ENCODE measurements at places on chromosomes 3 and 15. TPM values are rescaled to one million over a fixed set of nuclear protein-coding genes. Genes with fewer than 3 reads are reported as not detected.
A peak's percentile ranks its signal among the peaks of the same experiment; 100 is the strongest.

GRCh38 chr15:48928877-48929538 is 34.7 kb downstream of the SHC4 start:
- DNase-seq: no peak

- no peak for DNase-seq
Observed at GRCh38 chr15:38516626-38517025, 48.0 kb downstream of the RASGRP1 start.

CCR3 gene
- total RNA-seq: not detected

GRCh38 chr3:66473181-66473580 is 27.6 kb downstream of the LRIG1 start:
- peak; percentile 20 for DNase-seq

GOLGA6L7 gene
- total RNA-seq: not detected

GRCh38 chr3:119659606-119660291 is 640 bp downstream of the POPDC2 start:
- DNase-seq: no peak

- DNase-seq: no peak
Observed at GRCh38 chr15:63391669-63392360, 10.2 kb upstream of the CA12 start.

DNA sequence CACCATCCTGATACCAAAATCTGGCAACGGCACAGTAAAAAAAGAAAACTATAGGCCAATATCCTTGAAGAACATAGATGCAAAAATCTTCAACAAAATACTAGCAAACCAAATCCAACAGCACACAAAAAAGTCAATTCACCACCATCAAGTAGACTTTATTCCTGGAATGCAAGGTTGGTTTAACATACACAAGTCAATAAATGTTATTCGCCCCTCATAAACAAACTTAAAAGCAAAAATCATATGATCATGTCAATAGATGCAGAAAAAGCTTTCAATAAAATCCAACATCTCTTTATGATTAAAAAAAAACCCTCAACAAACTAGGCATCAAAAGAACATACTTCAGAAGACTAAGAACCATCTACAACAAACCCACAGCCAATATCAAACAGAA is 252.9 kb downstream of the UACA start:
- DNase-seq: no peak

DNA sequence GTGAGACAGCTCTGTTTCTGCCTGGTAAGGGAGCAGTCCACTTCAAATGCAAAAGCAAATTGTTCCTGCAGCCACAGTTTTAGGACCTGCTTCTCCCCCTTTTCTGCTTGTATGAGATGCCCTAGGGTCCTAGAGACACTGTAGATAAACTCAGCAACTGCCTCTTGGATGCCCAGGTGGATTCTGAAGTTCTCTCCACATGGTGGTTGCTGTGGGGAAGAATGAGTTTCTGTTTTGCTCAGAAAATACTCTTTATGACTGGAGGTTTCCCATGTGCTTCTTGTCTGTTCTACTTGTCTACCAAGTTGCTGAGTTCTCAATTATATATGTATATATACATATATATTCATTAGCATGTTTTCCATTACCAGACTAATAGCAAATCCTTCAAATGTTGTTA is 5.6 kb upstream of the ZNF80 start:
- DNase-seq: no peak

- no peak for DNase-seq
Observed at GRCh38 chr3:141261472-141262307, 30.1 kb downstream of the PXYLP1 start.

DNA sequence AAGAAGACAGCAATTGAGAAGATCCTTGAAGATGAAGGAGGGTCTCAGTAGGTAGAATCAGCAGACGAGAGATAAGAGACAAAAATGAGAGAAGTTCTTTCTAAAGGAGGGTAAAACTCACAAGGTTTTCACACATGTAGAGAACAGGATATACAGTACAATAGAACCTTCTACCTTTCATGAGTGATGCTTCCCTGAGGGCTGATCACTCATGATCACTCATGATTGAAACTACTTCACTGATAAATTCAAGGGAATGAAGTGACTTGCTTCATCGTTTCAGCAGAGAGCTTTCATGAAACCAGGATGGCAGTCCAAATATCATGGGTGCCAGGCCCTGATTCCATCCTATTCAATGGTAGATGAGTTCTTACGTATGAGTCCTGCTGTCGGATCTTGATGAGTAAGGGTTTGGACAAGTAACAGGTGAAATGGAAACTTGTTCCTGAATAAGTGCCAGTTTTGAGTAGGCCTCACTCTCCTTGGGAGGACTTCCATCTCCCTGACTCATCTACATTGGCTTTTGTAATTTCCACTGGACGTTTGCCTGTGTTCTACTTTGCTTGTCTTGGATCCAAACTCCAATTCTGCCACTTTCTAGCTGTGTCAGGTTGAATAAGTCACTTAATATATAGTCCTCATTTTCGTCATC is 9.6 kb upstream of the CLDN16 start:
- no peak for DNase-seq

- no peak for DNase-seq
Observed at GRCh38 chr15:96329403-96329981, 1.0 kb upstream of the NR2F2 start.

HCN4 gene
- total RNA-seq: not detected

STX19 gene
- total RNA-seq: not detected

TP63 gene
- not detected for total RNA-seq

PATL2 gene
- 32.8 TPM for total RNA-seq

DNA sequence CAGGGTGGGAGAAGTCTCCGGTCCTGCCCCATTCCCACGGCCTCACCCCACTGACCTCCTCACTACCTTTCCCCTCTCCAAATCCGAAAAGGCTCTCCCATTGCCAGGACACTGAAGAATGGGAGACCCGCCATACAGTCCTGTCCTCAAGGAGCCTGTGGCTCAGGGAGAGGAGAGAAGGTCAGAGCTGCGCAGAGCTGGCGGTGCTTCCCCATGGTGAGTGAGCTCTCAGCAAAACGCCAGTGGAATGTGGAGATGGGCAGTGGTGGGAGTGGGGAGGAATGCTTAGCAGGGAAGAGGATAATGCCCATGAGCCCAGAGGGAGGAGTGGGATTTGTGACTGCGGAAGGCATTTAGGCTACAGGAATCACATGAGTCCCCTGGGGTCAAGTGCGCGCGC is 20.1 kb downstream of the FAM43A start:
- no peak for DNase-seq

GRCh38 chr3:111735243-111735758 is 123.8 kb upstream of the PHLDB2 start:
- DNase-seq: no peak

LNP1 gene
- 1.1 TPM for total RNA-seq

DNA sequence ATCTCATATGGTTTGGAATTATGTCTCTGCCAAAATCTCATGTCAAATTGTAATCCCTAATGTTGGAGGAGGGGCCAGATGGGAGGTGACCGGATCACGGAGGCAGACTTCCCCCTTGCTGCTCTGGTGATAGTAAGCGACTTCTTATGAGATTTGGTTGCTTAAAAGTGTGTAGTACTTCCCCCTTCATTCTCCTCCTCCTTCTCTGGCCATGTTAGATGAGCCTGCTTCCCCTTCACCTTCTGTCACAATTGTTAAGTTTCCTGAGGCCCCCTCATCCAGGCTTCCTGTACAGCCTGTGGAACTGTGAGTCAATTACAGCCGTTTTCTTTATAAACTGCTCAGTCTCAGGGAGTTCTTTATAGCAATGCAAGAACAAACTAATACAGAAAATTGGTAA is 51.1 kb downstream of the NEDD4 start:
- DNase-seq: no peak

PXK gene
- 14.9 TPM for total RNA-seq

FAM227B gene
- 4.3 TPM for total RNA-seq

CACNA1D gene
- total RNA-seq: not detected

RASGRP1 gene
- total RNA-seq: 65.2 TPM

DNA sequence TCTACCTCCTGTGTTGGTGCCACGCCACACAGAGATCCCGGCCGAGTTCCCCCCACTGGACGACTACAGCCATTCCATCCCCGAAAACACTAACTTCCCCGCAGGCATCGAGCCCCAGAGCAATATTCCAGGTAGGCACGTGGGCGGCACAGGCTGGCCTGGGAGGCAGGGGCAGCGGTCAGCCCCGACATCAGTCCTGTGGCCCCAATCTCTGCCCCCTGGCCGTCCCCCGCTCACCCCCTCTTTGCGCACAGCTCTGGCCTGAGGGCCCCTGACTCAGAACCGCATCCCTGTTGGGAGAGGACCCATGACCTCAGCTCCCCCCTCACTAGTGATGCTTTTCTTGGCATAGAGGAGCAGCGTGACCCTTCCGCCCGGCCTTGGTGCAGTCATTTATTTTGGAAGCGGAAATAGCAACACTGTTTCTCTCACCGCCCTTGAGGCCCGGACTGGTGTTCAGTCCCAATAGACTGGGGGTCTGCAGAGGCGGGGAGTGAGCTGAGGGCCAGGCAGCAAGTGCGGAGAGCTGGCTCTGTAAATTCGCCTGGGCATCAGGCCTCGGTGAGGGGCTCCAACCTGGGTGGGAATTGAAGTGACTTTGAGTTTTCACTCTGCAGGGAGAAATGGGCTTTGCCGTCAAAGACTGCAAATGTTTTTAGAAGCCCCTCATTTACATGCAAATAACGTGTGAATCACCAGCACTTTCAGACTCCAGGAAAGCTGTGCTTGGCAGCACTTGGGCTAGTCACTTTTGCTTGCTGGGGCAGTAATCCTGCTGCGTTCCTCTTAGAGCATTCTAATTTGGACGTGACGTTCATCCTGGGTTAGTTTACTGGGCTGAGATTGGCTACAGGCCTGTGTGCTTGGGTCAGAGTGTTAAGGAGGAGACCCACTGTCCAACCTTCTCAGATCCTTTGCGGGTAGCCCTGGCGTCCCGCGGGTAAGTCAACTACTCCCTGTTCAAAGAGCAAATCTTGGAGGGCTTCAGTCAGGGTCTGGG is 88.9 kb downstream of the AAGAB start:
- DNase-seq: no peak

DNA sequence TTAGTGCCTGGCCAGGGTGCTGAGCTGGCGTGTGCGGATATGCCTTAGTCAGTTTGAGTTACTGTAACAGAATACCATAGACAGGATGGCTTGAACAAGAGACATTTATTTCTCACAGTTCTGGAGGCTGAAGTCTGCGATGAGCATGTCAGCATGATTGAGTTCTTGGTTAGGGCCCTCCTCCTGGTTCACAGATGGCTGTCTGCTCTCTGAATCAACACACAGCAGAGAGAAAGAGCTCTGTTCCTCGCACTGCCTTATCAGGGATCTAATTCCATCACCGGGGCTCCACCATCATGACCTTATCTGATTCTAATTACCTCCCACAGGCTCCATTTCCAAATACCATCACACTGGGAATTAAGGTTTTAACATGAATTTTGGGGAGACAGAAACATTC is 386.6 kb upstream of the DPH6 start:
- no peak for DNase-seq

GRCh38 chr15:74394090-74394846 is 26.8 kb upstream of the CYP11A1 start:
- no peak for DNase-seq

DNA sequence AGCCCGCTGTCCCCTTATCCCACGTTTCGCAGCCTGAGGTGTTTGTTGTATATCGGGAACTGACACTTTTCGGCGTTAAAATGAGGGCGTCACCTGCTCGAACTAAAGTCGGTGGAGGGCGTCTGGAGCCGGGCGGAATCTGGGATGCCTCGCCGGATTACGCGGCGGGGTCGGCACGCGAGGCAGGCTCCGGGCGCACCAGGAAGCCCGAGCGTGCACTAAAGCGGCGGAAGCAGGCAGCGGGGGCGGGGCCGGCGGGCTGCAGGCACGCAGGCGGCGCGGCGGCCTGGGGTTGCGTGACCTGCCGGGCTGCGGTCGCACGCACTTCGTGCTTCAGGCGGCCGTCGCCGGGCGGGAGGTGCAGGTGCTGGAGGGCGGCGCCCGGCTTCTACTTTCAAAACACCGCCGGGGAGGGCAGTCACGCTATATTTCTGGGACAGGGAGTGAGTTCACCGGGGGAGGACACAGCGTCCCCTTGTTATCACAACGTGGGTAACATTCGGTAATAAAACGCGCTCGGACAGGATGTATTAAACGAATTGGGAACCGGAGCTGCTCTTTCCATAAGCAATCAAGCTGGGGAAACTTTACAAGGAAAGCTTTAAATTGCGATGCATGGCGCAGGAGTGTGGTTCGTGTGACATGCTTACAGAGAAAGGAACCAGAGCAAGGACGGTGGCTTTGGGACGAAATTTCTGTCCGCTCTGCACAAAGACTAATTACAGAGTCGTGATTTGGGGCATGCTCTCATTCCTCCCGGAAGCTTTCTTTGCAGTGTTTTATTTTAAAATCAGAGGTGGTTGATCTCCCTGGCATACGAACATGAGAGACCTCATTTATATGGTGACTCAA is 9.1 kb upstream of the LEKR1 start:
- peak; percentile 93 for DNase-seq

GRCh38 chr15:100596792-100597191 is 5.2 kb downstream of the LINS1 start:
- DNase-seq: peak; percentile 91

GRCh38 chr3:111923095-111923771 is 55.6 kb upstream of the ABHD10 start:
- DNase-seq: no peak

- no peak for DNase-seq
Observed at GRCh38 chr15:49986326-49986725, 132.7 kb downstream of the ATP8B4 start.
